ENCODE measurements at places on chromosomes 4 and X.

GRCh38 chrX:15909605-15910004 is 55.0 kb upstream of the AP1S2 start:
- DNase-seq, result no peak

DNA sequence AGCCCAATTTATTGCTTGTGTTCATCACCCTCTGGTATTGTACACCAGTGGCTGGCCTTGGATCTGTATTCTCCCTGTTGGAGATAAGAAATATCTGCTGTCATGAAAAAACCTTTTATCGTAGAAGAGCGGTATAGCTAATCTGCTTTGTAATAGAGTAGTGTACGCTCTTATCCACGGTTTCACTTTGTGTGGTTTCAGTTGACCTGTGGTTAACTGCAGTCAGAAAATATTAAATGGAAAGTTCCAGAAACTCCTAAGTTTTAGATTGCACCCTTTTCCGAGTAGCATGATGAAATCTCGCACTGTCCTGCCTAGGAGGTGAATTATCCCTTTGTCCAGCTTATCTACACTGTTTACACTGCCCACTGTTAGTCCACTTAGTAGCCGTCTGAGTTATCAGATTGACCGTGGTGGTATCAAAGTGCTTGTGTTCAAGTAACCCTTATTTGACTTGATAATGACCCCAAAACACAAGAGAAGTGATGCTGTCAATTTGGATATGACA is 42.4 kb downstream of the KDM6A start:
- no peak for DNase-seq

- DNase-seq, result no peak
Measured at GRCh38 chr4:105191621-105192210, 45.0 kb downstream of the TET2 start.

DNA sequence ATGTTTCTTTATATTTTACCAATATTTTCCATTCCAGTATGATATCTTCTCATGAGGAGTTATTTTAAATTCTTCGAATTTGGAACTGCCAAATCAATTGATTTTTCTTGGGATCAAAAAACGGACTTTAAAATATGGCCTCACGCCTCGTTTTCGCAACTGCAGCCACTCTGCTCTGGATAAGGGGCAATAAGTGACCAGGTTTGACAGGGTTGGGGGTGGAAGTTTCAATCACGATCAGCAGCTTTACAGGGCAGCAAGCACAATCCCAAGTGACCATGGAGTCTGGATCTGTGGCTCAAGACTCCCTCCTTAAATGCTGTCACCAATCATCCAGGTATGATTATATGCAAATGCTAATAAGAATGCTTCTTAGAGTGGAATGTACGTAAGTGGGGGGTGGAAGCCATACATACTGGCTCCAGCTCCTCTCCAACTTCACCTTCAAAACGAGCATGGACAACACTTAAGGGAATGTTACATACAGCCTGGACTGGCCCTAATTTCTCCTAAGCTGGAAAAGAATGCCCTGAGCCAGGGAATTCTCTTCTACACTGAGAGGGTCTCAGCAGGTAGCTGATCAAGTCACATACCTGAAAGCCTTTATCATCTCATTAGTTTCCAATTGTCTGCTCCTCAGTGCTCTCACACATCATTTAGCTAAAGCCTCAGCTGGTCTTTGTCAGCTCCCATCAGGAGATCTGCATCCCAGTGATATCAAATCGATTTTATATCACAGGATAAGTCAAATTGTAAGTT is 176.9 kb upstream of the DCAF8L1 start:
- DNase-seq, result no peak

GRCh38 chr4:26731351-26732035 is 129.1 kb upstream of the STIM2 start:
- no peak for DNase-seq

GRCh38 chr4:110411574-110412011 is 64.4 kb upstream of the ENPEP start:
- no peak for DNase-seq

- no peak for DNase-seq
Measured at GRCh38 chrX:22118161-22118830, 86.2 kb downstream of the PHEX start.

DNA sequence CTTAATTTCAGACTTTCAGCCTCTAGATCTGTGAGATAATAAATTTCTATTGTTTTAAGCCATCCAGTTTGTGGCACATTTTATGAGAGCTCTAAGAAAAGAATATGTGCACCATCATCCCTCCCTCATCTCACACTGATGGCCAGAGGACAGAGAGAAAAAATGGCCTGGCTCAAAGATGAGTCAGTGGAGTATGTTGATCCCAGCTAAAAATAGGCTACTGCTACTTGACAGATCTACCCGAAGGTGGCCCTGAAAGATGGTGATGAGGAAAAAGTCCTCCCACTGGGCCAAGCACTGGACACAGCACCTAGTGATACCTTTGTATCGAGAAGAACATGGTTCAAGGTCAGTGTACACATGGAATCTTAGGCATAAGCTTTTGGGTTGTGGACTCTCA is 38.2 kb upstream of the DCTD start:
- DNase-seq, result no peak

DNA sequence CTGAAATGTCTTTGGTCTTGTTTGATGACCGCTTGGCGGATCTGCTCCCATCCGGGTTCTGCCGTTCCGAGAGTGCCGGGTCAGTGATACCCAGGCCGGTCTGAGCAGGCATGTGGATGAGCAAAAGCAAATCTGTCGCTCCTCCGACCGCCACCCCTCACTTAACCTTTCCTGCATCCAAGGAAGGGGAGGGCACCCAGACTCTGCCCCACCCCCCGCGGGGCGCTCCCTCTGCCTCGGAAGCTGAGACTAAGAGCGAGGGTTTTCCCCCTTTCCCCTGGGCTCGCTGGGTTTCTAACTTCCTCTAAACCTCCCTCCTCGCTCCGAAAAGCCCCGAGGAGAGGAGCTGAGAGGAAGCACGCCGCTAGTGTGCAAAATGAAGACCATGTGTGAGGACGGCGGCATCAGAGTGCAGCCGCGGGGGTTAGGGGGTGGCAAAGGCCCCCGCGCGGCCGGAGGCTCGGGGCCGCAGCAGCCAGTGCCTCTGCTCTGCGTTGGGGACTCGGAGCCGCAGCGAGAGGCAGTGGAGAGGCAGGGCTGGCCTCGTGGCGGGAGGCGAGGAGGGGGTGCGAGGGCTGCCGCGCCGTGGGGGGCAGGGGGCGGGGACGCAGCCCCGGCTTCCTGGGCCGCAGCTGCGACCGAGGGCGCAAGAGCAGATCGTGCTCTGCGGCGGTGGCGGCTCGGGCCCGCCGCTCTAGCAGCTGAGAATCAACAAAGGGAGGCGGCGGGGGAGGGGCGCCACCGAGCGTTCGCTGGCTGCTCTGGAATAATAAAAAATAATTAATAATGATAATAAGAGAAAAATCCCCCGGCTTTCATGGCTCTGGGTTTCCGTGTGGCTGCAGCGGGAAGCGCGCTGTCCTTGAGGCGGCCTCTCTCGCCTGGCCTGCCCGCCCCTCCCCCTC is 55.8 kb upstream of the BCOR start:
- DNase-seq, result peak; percentile 38

DNA sequence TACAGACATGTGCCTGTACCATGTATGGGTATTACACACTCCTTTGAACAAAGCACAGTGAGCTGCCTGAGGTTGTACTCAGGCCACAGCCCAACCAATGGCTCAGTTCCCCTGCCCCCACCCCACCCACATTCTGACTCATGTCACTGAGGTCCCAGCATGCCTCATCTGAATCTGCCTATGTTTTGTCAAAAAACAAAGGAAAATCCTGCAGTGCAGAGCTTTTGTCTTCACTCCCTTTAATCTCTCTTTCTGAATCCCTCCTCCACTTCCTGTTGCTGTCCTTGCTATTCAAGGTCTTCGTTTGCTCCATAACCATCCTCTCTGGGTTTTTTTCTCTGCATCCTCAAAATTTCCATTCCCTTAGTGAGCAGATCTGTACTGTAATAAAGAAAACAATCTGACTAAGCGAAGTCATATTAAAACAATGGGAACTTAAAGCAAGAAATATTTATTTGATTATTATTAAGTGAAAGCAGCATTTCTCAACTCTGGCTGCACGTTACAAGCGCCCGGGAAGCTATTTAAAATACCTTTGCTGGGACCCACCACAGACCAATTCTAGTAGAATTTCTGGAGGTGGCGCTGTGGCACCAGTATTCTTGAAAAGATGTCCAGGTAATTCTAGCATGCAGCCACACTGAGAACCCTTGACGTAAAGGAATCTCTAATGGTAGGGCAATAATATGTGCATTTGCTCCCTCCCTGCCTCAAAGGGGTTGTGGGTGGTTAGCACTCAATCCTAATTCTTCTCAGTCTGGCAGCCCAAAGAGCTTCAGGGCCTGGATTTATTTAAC is 8.7 kb downstream of the GUCY2F start:
- no peak for DNase-seq

GRCh38 chrX:1074755-1075154 is 137.7 kb downstream of the CRLF2 start:
- no peak for DNase-seq

- DNase-seq, result no peak
Measured at GRCh38 chrX:29851857-29852605, 363.3 kb upstream of the MAGEB2 start.

GRCh38 chr4:166003811-166004210 is 130.8 kb downstream of the TLL1 start:
- DNase-seq, result no peak

GRCh38 chrX:112643721-112644120 is 36.0 kb downstream of the LHFPL1 start:
- no peak for DNase-seq

GRCh38 chrX:65035446-65035770 is 59.2 kb upstream of the ZC4H2 start:
- DNase-seq, result no peak

- no peak for DNase-seq
Measured at GRCh38 chrX:9466736-9467135, 1.9 kb downstream of the TBL1X start.

DNA sequence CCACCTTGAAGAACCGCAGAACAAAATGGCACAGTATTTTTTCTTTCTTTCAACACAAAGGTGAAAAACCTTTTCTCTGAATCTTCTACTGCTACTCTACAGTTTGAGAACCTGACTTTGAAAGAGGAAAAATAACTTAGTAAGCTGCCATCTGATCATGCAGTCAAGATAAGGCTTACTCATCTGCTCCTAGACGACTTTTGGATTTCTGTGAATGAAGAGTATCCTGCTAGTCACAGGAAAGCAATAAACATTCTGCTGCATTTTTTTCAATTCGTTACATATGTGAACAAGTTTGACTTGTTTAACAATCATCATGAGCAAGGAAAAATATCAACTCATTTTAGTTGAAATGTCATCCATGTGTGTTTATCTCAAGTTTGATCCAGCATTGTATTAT is 25.2 kb downstream of the TIGD2 start:
- DNase-seq, result no peak

- no peak for DNase-seq
Measured at GRCh38 chr4:86544310-86544966, 49.7 kb upstream of the PTPN13 start.

GRCh38 chr4:165355900-165356300 is 22.9 kb upstream of the CPE start:
- no peak for DNase-seq

DNA sequence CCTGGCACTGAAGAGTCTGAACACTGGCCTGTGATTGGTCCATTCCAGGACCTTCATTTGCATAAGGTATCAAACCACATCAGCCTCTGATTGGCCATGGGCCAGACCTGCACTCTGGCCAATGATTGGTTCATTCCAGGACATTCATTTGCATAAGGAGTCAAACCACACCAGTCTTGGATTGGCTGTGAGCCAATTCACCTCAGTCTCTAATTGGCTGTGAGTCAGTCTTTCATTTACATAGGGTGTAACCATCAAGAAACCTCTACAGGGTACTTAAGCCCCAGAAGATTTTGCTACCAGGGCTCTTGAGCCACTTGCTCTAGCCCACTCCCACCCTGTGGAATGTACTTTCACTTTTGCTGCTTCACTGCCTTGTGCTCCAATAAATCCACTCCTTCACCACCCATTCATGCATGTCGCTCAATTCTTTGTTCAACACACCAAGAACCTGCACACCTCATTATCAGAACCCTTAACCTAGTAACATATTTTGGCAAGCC is 14.2 kb upstream of the HERC5 start:
- DNase-seq, result no peak

DNA sequence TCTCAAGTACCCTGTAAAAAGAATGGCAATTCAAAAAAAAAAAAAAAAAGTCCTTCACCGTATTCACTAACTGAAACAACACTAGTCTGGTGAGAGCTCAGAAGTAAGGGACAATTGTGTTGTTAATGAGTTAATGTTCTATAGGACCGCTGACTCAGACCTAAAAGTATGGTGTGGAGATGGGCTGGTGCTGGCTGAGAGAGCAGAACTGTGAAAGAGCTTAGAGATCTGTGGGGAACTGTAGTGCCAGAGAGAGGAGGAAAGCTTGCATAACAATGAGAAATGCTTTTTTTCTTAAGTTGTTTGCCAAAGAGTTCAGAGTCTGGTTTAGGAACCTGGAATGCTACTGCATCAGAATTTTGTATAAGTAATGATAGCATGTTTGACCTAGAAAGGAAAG is 65.1 kb downstream of the LHFPL1 start:
- no peak for DNase-seq

GRCh38 chrX:106927023-106927422 is 6.8 kb downstream of the CLDN2 start:
- no peak for DNase-seq

- no peak for DNase-seq
Measured at GRCh38 chrX:74593593-74593992, 20.8 kb downstream of the RLIM start.

DNA sequence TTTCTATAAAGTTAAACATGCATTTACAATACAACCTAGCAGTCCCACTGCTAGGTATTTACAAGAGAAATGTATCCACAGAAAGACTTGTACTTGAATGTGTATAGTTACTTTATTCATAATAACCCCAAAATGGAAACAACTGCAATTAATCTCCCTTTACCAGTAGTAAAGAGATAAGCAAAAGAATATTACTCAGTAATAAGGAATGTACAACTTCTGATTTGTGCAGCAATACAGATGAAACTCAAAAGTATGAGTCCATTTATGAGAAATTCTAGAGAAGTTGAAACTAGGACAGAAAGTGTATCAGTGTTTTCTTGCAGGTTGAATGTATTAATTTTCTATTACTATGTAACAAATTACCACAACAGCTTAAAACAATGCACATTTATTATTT is 15.2 kb downstream of the USP53 start:
- no peak for DNase-seq

GRCh38 chr4:86967073-86967472 is 32.3 kb downstream of the AFF1 start:
- no peak for DNase-seq

- no peak for DNase-seq
Measured at GRCh38 chr4:19880206-19880605, 371.5 kb upstream of the SLIT2 start.

DNA sequence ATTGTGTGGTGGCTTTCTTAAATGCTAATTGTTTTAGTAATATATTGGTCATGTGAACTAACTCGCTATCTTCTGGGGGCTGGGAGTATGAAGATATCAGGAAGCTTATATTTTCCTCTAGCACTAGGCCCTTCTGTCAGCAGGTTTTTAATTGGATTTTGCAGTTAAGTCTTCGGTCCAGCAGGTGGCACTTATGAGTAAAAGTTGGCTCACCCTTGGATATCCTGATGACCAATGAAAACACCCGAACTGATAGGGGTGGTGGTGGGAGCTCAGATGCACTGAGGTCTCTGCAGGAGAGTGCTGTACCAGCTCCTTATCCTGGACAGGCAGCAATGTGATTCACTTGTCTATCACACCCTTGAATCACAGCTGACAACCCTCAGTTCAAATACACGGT is 1365.8 kb upstream of the DIAPH2 start:
- no peak for DNase-seq

GRCh38 chr4:140637836-140638235 is 69.1 kb upstream of the UCP1 start:
- peak; percentile 5 for DNase-seq

GRCh38 chrX:40167850-40168479 is 70.2 kb upstream of the BCOR start:
- DNase-seq, result no peak

Data from stimulated activated CD4-positive, alpha-beta T cell treated with anti-CD3 and anti-CD28 coated beads, Interleukin-1b, Interleukin-23, amount 100 ng/mL, for 1 hour (primary cell).